ENCODE measurements at places on chromosomes 3 and 15. TPM values are rescaled to one million over a fixed set of nuclear protein-coding genes. Genes with fewer than 3 reads are reported as not detected.

The ALS2CL gene
- total RNA-seq = 0.29 TPM

The GOLGA6D gene
- not detected for total RNA-seq

The NKTR gene
- total RNA-seq = 26.0 TPM

The GOLGA6B gene
- total RNA-seq = not detected

The PATL2 gene
- 0.10 TPM for total RNA-seq

The ITGB5 gene
- 199 TPM for total RNA-seq

The OR5H14 gene
- not detected for total RNA-seq

The TEX55 gene
- not detected for total RNA-seq

The HGD gene
- 1.0 TPM for total RNA-seq

The LMAN1L gene
- not detected for total RNA-seq

The GATA2 gene
- 5.1 TPM for total RNA-seq

The SLC51B gene
- total RNA-seq = not detected

The RTP3 gene
- total RNA-seq = not detected

The DUOXA1 gene
- not detected for total RNA-seq

The LRRIQ4 gene
- total RNA-seq = not detected

The TAMM41 gene
- total RNA-seq = 9.7 TPM

The NEIL1 gene
- 3.5 TPM for total RNA-seq

The TSEN2 gene
- 14.0 TPM for total RNA-seq

The CYP19A1 gene
- total RNA-seq = 1.1 TPM

The CD80 gene
- total RNA-seq = not detected

The SKIL gene
- total RNA-seq = 10.4 TPM

The CELSR3 gene
- total RNA-seq = 2.2 TPM

The MAGI1 gene
- total RNA-seq = 6.3 TPM

The GOLGA8S gene
- 0.39 TPM for total RNA-seq

The HRG gene
- not detected for total RNA-seq

The FANCD2 gene
- total RNA-seq = 1.4 TPM

The CDHR4 gene
- total RNA-seq = not detected

The PTH1R gene
- 12.4 TPM for total RNA-seq

The PP2D1 gene
- total RNA-seq = not detected

The SPINK8 gene
- not detected for total RNA-seq

The P2RY1 gene
- total RNA-seq = 2.6 TPM

The CNTN3 gene
- total RNA-seq = not detected

The SLC30A4 gene
- total RNA-seq = 7.1 TPM

The ZNF774 gene
- total RNA-seq = 0.34 TPM

The SNTN gene
- not detected for total RNA-seq

The TM4SF1 gene
- total RNA-seq = 277 TPM

The EEFSEC gene
- total RNA-seq = 9.3 TPM

The PLIN1 gene
- 15.8 TPM for total RNA-seq

The INO80 gene
- total RNA-seq = 14.5 TPM

The EPHA3 gene
- 9.4 TPM for total RNA-seq

The TF gene
- total RNA-seq = 0.12 TPM

The FEM1B gene
- total RNA-seq = 23.5 TPM

The BFSP2 gene
- not detected for total RNA-seq

The SLC12A1 gene
- total RNA-seq = not detected

The CYP1A2 gene
- total RNA-seq = not detected

The CLRN1 gene
- total RNA-seq = not detected

The ADGRG7 gene
- total RNA-seq = not detected

The SPATA12 gene
- not detected for total RNA-seq

The ADAMTS17 gene
- total RNA-seq = 0.49 TPM
